ENCODE measurements at places on chromosomes 12 and 14. TPM values are rescaled to one million over a fixed set of nuclear protein-coding genes. Genes with fewer than 3 reads are reported as not detected.

CCDC60 gene
- not detected for total RNA-seq

TAS2R13 gene
- not detected for total RNA-seq

CLECL1 gene
- not detected for total RNA-seq

RIMBP2 gene
- total RNA-seq, result not detected

NOS1 gene
- 0.67 TPM for total RNA-seq

SLC6A13 gene
- total RNA-seq, result 0.22 TPM

LRR1 gene
- total RNA-seq, result 52.5 TPM

AMDHD1 gene
- total RNA-seq, result 2.4 TPM

GLIPR1L1 gene
- not detected for total RNA-seq

ADAM20 gene
- total RNA-seq, result not detected

EXOC3L4 gene
- 1.5 TPM for total RNA-seq

MUCL1 gene
- not detected for total RNA-seq

OVCH1 gene
- total RNA-seq, result not detected

FGF6 gene
- not detected for total RNA-seq

USP44 gene
- 0.18 TPM for total RNA-seq

All from A549 treated with DMSO at 1 μM for 4 hours (cell line).